ENCODE measurements at places on chromosomes 4 and X.

- DNase-seq, result no peak
Measured at GRCh38 chr4:117637347-117637746, 396.9 kb upstream of the NDST3 start.

DNA sequence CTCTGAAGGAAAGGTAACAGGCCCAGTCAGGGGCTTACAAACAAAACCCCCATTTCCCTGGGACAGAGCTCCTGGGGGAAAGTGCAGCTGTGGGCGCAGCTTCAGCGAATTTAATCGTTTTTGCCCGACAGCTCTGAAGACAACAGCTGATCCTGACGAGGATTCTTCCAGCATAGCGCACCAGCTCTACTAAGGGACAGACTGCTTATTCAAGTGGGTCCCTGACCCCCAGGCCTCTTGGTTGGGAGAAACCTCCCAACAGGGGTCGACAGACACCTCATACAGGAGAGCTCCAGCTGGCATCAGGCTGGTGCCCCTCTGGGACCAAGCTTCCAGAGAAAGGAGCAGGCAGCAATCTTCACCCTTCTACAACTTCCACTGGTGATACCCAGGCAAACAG is 486.7 kb downstream of the PRR32 start:
- DNase-seq, result no peak

- DNase-seq, result no peak
Measured at GRCh38 chrX:33086886-33087285, 124.5 kb downstream of the DMD start.

- no peak for DNase-seq
Measured at GRCh38 chr4:77398256-77398655, 207.4 kb upstream of the CXCL13 start.

Measured in adipocyte (in vitro differentiated cells).